PC-9 (cell line): ENCODE measurements at places on chromosomes 5 and 9. TPM values are rescaled to one million over a fixed set of nuclear protein-coding genes. Genes with fewer than 3 reads are reported as not detected.

GRCh38 chr9:134832471-134832870 lies 48.1 kb upstream of the FCN2 start:
- H3K4me1 ChIP-seq = no peaks in the 10 kb centered on the region
- H3K27ac ChIP-seq = no peak overlapping the region
- DNase-seq = no peak
- H3K36me3 ChIP-seq = no peaks in the 10 kb centered on the region
- peaks cover 28% of the 10 kb centered on the region for H3K27me3 ChIP-seq
- no peak overlapping the region for H3K4me3 ChIP-seq

DNA sequence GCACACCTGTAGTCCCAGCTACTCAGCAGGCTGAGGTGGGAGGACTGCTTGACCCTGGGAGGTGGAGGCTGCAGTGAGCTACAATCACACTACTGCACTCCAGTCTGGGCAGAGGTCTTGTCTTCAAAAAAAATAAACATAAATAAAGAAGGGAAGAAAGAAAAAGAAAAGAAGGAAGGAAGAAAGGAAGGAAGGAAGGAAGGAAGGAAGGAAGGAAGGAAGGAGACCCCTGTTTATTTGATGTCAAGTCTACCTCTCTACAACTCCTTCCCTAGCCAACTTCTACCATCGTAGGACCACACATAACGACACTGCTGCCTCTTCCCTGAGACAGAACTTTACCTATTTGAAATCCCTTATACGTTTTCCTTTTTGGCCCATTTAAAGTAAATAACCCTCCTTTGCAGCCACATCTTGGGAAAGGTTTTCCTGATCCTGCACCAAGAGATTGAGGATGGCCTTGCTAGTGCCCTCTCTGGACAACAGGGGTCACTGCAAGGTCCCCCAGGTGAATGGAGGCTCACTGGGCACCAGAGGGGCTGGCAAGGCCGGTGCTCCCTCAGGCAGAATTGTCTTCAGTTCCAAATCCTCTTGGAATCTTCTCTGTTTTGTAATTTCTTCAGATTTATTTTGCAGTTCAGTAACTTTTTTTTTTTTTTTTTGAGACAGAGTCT lies 10.5 kb downstream of the RPS14 start:
- DNase-seq = peak; percentile 33
- no peaks in the 10 kb centered on the region for H3K4me1 ChIP-seq
- H3K27ac ChIP-seq = no peak overlapping the region
- H3K4me3 ChIP-seq = no peak overlapping the region

- no peaks in the 10 kb centered on the region for H3K4me1 ChIP-seq
- no peak for DNase-seq
- H3K27ac ChIP-seq = no peak overlapping the region
- H3K36me3 ChIP-seq = no peaks in the 10 kb centered on the region
Measured at GRCh38 chr9:84731696-84732095, 62.2 kb downstream of the NTRK2 start.

GRCh38 chr5:15790446-15791018 lies 290.6 kb downstream of the FBXL7 start:
- no peak overlapping the region for H3K4me3 ChIP-seq
- no peak overlapping the region for H3K27ac ChIP-seq
- H3K36me3 ChIP-seq = no peaks in the 10 kb centered on the region
- no peak for DNase-seq
- 0 out of 2 replicates have a peak, but pooled peaks cover 3% of the 10 kb centered on the region for H3K27me3 ChIP-seq
- H3K4me1 ChIP-seq = no peaks in the 10 kb centered on the region

- no peaks in the 10 kb centered on the region for H3K27me3 ChIP-seq
- peak overlapping the region; percentile 75 for H3K27ac ChIP-seq
- H3K4me1 ChIP-seq = peaks cover 12% of the 10 kb centered on the region
- peak overlapping the region; percentile 85 for H3K4me3 ChIP-seq
- peak; percentile 51 for DNase-seq
Measured at GRCh38 chr5:78647838-78648358, 674 bp downstream of the LHFPL2 start.

- peak overlapping the region; percentile 97 for H3K27ac ChIP-seq
- peaks cover 76% of the 10 kb centered on the region for H3K4me1 ChIP-seq
- H3K4me3 ChIP-seq = peak overlapping the region; percentile 1; the same call in 1 of the 2 replicates
- no peaks in the 10 kb centered on the region for H3K27me3 ChIP-seq
- peaks cover 8% of the 10 kb centered on the region; the same call in 1 of the 2 replicates for H3K36me3 ChIP-seq
Measured at GRCh38 chr9:137612741-137613142, 6.1 kb upstream of the EHMT1 start.

DNA sequence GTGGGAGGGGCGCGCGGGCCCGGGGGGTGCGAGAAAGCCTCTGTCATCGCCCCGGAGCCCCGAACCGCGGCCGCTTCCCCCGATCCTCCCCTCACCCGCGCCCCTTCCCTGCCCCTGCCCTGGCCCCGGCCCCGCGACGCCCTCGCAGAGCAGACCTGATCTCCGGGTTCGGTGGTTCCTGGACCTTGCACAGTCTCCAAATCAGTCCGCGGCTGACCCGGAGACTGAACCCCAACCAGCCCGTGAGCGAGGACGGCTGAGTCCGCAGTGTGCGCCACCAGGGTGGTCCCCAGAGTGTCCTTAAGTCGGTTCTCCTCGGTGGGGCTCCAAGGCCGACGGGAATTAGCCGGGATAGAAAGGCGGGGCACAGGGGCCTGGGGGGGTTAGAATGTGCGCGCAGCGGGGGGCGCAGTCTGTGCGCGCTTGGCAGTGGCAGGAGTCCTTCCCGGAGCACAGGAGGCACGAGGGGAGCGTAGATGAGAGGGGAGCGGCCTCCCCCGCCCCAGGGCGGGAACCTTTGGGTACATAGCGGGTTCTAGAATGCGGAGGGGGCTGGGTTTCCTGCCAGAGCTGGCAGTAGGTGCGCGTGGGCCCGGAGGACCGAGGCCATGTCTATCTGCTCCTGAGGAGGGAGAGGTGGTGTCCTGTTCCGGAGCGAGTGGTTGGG lies 779 bp downstream of the PKN3 start:
- no peak overlapping the region for H3K27ac ChIP-seq
- H3K4me3 ChIP-seq = peak overlapping the region; percentile 61
- H3K4me1 ChIP-seq = no peaks in the 10 kb centered on the region
- no peaks in the 10 kb centered on the region for H3K27me3 ChIP-seq
- H3K36me3 ChIP-seq = no peaks in the 10 kb centered on the region
- peak; percentile 28 for DNase-seq

The ADGRD2 gene
- total RNA-seq = not detected in 2 replicates

The KCNN2 gene
- not detected in 2 replicates for total RNA-seq

The MLANA gene
- total RNA-seq = not detected in 2 replicates

The CDKN2B gene
- 33.8 and 40.2 TPM in 2 replicates for total RNA-seq
